CD4-positive, alpha-beta T cell treated with Interleukin-21 for 1 hour (primary cell): ENCODE measurements at places on chromosomes 3 and 15.

- no peak for DNase-seq
Measured at GRCh38 chr3:32443478-32443877, 51.8 kb downstream of the CMTM7 start.

DNA sequence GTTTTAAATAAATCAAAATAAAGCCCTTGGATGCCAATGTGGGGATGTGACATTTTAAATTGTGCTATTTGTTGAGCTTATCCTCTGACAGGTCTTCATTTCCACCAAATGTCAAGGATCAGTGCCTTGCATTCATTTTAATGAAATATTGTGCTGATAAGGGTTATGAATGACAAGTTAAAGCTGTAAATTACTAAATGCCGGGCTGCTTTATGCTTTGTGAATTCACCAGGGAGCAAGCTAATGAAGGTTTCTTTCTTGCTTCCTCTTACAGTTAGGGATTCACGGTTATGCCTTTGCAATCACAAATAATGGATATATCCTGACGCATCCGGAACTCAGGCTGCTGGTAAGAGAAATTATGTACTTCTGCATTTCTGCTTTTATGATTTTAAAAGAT is 81.7 kb downstream of the LRTM1 start:
- no peak for DNase-seq

DNA sequence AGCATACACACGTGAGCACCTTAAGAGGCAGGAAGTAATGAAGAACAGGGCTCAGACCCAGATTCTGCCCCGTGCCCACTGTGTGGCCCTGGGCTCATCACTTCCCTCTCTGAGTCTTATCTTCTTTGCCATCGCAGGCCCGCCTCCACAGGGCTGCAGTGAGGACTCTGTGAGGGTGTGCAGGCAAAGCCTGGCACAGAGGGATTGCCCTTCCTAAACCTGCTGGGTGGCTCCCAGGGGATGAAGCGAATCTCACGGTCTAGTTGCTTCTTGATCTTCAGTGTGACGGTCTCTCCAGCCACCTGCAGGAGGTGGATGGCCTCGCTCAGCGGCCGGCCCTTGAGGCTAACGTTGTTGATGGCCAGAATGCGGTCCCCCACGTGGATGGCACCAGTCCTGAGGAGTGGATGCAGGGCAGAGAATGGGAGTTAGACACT is 32.8 kb downstream of the GRIP2 start:
- DNase-seq, result no peak

- DNase-seq, result no peak
Measured at GRCh38 chr3:152656972-152657355, 178.0 kb upstream of the P2RY1 start.
